ENCODE measurements at places on chromosomes 12 and 14.

GRCh38 chr14:50397390-50398188 is 908 bp upstream of the CDKL1 start:
- H3K4me1 ChIP-seq = no peaks in the 10 kb centered on the region
- no peaks in the 10 kb centered on the region for H3K36me3 ChIP-seq
- no peaks in the 10 kb centered on the region for H3K27me3 ChIP-seq

- H3K27me3 ChIP-seq = no peaks in the 10 kb centered on the region
- peaks cover 10% of the 10 kb centered on the region for H3K4me1 ChIP-seq
- peak overlapping the region; percentile 56 for H3K27ac ChIP-seq
- no peak overlapping the region for H3K4me3 ChIP-seq
- H3K36me3 ChIP-seq = no peaks in the 10 kb centered on the region
Measured at GRCh38 chr14:92510972-92511371, 2.6 kb upstream of the RIN3 start.

GRCh38 chr14:79248771-79249170 is 962.5 kb downstream of the DIO2 start:
- no peak overlapping the region for H3K4me3 ChIP-seq
- no peak for DNase-seq
- H3K4me1 ChIP-seq = no peaks in the 10 kb centered on the region
- no peak overlapping the region for H3K27ac ChIP-seq

GRCh38 chr12:68501226-68501625 is 109.5 kb upstream of the RAP1B start:
- no peaks in the 10 kb centered on the region for H3K27me3 ChIP-seq
- H3K4me3 ChIP-seq = no peak overlapping the region
- H3K36me3 ChIP-seq = no peaks in the 10 kb centered on the region
- no peak for DNase-seq
- H3K27ac ChIP-seq = no peak overlapping the region
- H3K4me1 ChIP-seq = no peaks in the 10 kb centered on the region

- H3K27me3 ChIP-seq = no peaks in the 10 kb centered on the region
- no peaks in the 10 kb centered on the region for H3K4me1 ChIP-seq
- no peak overlapping the region for H3K4me3 ChIP-seq
- H3K27ac ChIP-seq = no peak overlapping the region
Measured at GRCh38 chr12:54829511-54829910, 24.8 kb upstream of the MUCL1 start.

GRCh38 chr12:122421821-122422729 is at the start of gene CLIP1:
Gene CLIP1, minus strand, starts transcription at chr12:122422669. Its CDS starts 42,217 bp downstream, at chr12:122380452.
- peak within 1 kb of the TSS; percentile 88 for H3K4me3 ChIP-seq
- no peaks in the 10 kb centered on the region for H3K27me3 ChIP-seq
- peak; percentile 63 for DNase-seq
- peaks cover 6% of the 10 kb centered on the region for H3K4me1 ChIP-seq
- H3K27ac ChIP-seq = peak within 1 kb of the TSS; percentile 92

- H3K4me1 ChIP-seq = no peaks in the 10 kb centered on the region
- no peak for DNase-seq
- no peak overlapping the region for H3K4me3 ChIP-seq
- no peaks in the 10 kb centered on the region for H3K36me3 ChIP-seq
Measured at GRCh38 chr12:98319716-98320425, 195.5 kb upstream of the TMPO start.

GRCh38 chr12:105911966-105912365 is 226.8 kb downstream of the NUAK1 start:
- no peak overlapping the region for H3K4me3 ChIP-seq
- DNase-seq = no peak
- no peaks in the 10 kb centered on the region for H3K36me3 ChIP-seq
- no peak overlapping the region for H3K27ac ChIP-seq
- no peaks in the 10 kb centered on the region for H3K27me3 ChIP-seq

GRCh38 chr12:66779466-66779865 is 100.6 kb upstream of the GRIP1 start:
- H3K4me1 ChIP-seq = no peaks in the 10 kb centered on the region
- no peak overlapping the region for H3K4me3 ChIP-seq
- no peaks in the 10 kb centered on the region for H3K27me3 ChIP-seq

GRCh38 chr14:92223025-92223424 is 99.9 kb upstream of the SLC24A4 start:
- no peak overlapping the region for H3K27ac ChIP-seq
- no peak overlapping the region for H3K4me3 ChIP-seq
- H3K36me3 ChIP-seq = no peaks in the 10 kb centered on the region
- no peaks in the 10 kb centered on the region for H3K27me3 ChIP-seq

DNA sequence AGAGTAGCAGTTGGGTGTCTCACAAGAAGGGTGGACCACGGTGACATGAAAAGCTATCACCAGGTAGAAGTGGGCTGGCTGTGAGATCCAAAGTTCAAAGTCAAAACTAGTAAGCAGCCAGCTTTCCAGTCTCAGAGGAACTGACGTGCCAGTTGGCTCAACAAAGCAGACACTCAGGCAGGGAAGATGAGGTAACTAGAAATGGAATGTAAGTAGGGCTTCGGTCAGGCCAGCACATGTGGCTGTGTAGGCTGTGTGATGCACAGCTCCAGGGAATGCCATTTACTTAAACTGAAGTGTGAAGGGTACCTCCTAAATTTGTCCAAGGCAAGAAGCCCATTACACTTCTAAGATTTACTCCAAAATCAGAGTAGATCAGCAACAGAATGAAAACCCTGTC is 43.6 kb downstream of the PTPRR start:
- H3K27ac ChIP-seq = no peak overlapping the region
- H3K36me3 ChIP-seq = no peaks in the 10 kb centered on the region
- no peaks in the 10 kb centered on the region for H3K4me1 ChIP-seq
- no peaks in the 10 kb centered on the region for H3K27me3 ChIP-seq

DNA sequence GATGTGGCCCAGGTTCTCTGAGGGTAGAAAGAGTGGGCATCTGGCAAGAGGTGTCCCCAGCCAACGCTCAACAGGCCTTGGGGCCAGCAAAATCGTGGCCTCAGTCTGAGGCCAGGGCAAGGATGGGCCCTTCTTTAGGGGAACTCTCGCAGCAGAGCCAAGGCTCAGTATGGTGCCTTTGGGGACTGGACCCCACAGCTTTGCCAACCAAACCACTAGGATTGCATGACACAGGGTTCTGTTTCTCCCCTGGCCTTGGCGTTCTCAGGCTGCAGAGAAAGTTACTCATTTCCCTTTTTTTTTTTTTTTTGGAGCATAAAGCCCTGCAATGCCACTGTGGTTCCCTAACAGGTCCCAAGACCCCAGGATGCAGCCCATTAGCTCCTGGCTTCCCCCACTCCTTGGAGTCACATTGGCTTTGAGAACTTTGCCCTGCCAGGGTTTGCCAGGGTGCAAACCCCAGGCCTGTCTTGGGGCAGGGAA is 100.6 kb downstream of the LGMN start:
- no peaks in the 10 kb centered on the region for H3K27me3 ChIP-seq
- peak overlapping the region; percentile 63 for H3K27ac ChIP-seq
- H3K36me3 ChIP-seq = no peaks in the 10 kb centered on the region
- no peak overlapping the region for H3K4me3 ChIP-seq
- no peaks in the 10 kb centered on the region for H3K4me1 ChIP-seq
- no peak for DNase-seq

DNA sequence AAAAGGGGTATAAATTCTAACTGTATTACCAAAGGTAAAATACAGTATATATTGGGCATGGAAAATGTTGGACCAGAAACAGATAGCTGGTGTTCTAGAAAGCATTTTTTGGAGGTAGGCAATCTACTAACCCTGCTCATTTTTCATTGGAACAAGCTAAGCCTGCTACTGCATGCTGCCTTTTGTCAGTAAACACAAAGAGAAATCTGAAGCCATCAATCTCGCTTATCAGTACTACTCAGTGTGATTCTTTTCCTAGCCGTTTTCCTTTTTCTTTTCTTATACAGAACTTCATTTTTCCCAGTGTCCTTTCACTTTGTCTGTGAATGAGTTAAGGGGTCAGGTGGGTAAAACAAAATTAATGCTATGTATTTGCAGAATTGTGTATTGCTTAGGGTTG is 312.3 kb downstream of the NPAS3 start:
- DNase-seq = no peak
- no peaks in the 10 kb centered on the region for H3K4me1 ChIP-seq
- no peak overlapping the region for H3K4me3 ChIP-seq

- H3K36me3 ChIP-seq = no peaks in the 10 kb centered on the region
- no peaks in the 10 kb centered on the region for H3K4me1 ChIP-seq
- no peak overlapping the region for H3K4me3 ChIP-seq
- no peaks in the 10 kb centered on the region for H3K27me3 ChIP-seq
- peak overlapping the region; percentile 70 for H3K27ac ChIP-seq
Measured at GRCh38 chr12:63862969-63863230, 18.4 kb downstream of the SRGAP1 start.

- H3K27ac ChIP-seq = no peak overlapping the region
- no peak for DNase-seq
- H3K4me3 ChIP-seq = no peak overlapping the region
- no peaks in the 10 kb centered on the region for H3K36me3 ChIP-seq
Measured at GRCh38 chr14:89576960-89577359, 159.9 kb upstream of the FOXN3 start.

DNA sequence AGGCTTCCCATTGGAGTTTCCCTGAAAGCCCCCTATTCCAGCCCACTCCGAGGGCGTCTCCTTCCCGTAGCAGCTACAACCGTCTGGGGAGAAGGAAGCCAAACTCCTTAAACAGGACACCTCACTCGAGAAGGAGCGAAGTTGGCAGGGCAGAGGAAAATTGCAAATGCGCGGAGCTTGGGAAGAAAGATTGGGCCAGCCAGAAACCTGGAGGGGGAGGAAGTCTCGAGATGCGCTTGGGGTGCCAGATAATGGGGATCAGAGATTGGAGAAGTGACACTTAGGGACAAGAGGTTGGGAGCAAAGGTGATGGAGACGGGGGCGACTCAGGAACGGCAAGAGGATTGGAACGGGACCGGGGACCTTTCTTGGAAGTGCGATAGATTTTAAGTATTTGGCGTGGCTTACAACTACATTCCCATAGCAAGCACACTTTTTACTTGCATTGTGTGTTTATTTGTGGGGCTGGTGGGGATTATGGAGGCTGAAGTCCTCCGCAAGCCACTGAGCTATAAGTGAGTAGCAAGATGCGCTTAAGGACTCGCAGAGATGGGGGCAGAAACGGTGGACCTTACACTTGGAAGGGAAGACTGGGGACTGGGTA is 926 bp downstream of the HRK start:
- no peak overlapping the region for H3K27ac ChIP-seq
- H3K36me3 ChIP-seq = no peaks in the 10 kb centered on the region
- peaks cover 12% of the 10 kb centered on the region for H3K4me1 ChIP-seq
- H3K27me3 ChIP-seq = peaks cover 52% of the 10 kb centered on the region
- no peak for DNase-seq

- DNase-seq = no peak
- no peak overlapping the region for H3K4me3 ChIP-seq
Measured at GRCh38 chr14:59619061-59619460, 42.4 kb upstream of the CCDC175 start.

DNA sequence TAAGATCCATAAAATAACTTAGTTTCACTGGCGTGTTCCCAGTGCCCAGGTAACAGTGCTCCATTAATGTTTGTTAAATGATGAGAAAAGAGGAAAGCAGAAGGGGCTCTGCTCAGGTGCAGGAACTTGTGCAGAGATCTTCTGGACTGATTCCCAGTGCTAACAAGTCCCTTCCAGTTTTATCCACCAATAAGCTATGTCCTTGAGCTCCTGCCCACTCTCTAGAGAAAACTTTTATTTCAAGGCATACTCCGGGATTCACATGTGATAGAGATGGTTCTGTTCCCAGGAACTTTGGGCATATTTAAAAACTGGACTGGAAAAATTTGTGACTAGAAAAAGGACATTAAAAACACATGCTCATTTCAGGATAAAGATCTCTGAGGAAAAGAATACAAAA is 1.9 kb downstream of the GYS2 start:
- H3K36me3 ChIP-seq = no peaks in the 10 kb centered on the region
- DNase-seq = no peak
- H3K4me3 ChIP-seq = no peak overlapping the region
- no peak overlapping the region for H3K27ac ChIP-seq
- no peaks in the 10 kb centered on the region for H3K27me3 ChIP-seq
- no peaks in the 10 kb centered on the region for H3K4me1 ChIP-seq

GRCh38 chr12:92065639-92066038 is 80.0 kb downstream of the BTG1 start:
- DNase-seq = no peak
- H3K36me3 ChIP-seq = no peaks in the 10 kb centered on the region
- no peak overlapping the region for H3K4me3 ChIP-seq
- H3K4me1 ChIP-seq = peaks cover 10% of the 10 kb centered on the region

GRCh38 chr12:89861086-89861485 is 152.4 kb upstream of the ATP2B1 start:
- no peak overlapping the region for H3K4me3 ChIP-seq
- H3K27ac ChIP-seq = no peak overlapping the region
- H3K4me1 ChIP-seq = no peaks in the 10 kb centered on the region
- no peaks in the 10 kb centered on the region for H3K36me3 ChIP-seq

GRCh38 chr14:102853648-102854047 is 68.8 kb upstream of the AMN start:
- H3K4me3 ChIP-seq = no peak overlapping the region
- H3K36me3 ChIP-seq = no peaks in the 10 kb centered on the region
- no peaks in the 10 kb centered on the region for H3K27me3 ChIP-seq
- H3K4me1 ChIP-seq = peaks cover 14% of the 10 kb centered on the region
- H3K27ac ChIP-seq = no peak overlapping the region
- DNase-seq = no peak

DNA sequence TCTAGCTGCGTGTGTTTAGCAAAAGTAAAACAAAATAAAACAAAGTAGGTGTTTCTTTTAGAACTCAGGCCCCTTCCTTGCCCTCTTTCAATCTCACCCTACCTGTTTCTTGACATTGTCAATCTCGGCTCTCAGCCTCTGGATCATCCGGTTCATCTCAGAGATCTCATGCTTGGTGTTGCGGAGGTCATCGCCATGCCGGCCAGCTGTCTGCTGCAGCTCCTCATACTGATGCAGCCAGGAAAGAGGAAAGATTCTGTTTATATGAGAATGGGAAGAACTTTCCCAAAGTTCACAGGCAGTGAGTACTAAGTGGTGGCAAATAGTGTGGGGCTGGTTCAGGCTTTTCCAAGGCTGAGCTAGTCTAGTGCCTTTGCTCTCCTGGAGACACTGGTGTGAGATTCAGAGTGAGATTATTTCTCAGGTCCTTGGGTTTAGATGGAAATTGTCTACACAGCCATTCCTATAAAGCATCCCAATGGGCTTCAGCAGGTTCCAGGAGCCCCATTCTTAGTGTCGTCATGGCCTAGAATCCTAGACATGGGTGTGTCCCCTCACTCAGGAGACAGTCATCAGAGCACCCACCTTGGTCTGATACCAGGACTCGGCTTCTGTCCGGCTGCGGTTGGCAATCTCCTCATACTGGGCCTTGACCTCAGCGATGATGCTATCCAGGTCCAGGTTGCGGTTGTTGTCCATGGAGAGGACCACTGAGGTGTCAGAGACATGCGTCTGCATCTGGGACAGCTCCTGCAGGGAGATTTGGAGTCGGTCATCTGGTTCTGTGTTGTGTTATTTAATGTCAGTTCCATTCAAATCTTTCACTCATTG is 3.0 kb downstream of the KRT5 start:
- H3K36me3 ChIP-seq = no peaks in the 10 kb centered on the region
- no peaks in the 10 kb centered on the region for H3K4me1 ChIP-seq
- no peak overlapping the region for H3K27ac ChIP-seq

- no peak overlapping the region for H3K4me3 ChIP-seq
- H3K27me3 ChIP-seq = no peaks in the 10 kb centered on the region
- H3K27ac ChIP-seq = no peak overlapping the region
- no peaks in the 10 kb centered on the region for H3K4me1 ChIP-seq
Measured at GRCh38 chr12:95763809-95764253, 26.7 kb downstream of the NTN4 start.
